ENCODE measurements at places on chromosomes 7 and 10. TPM values are rescaled to one million over a fixed set of nuclear protein-coding genes. Genes with fewer than 3 reads are reported as not detected.

DNA sequence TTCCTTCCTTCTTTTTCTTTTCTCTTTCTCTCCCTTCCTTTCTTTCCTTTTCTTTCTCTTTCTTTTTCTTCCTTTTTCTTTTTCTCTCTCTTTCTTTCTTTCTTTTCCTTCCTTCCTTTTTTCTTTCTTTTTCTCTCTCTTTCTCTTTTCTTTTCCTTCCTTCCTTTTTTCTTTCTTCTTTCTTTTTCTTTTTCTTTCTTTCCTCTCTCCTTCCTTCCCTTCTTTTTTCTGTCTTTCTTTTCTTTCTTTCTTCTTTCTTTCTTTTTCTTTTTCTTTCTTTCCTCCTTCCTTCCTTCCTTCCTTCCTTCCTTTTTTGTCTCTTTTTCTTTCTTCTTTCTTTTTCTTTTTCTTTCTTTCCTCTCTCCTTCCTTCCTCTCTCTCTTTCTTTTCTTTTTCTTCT, 136.8 kb downstream of the PTN start:
- DNase-seq: no peak

DNA sequence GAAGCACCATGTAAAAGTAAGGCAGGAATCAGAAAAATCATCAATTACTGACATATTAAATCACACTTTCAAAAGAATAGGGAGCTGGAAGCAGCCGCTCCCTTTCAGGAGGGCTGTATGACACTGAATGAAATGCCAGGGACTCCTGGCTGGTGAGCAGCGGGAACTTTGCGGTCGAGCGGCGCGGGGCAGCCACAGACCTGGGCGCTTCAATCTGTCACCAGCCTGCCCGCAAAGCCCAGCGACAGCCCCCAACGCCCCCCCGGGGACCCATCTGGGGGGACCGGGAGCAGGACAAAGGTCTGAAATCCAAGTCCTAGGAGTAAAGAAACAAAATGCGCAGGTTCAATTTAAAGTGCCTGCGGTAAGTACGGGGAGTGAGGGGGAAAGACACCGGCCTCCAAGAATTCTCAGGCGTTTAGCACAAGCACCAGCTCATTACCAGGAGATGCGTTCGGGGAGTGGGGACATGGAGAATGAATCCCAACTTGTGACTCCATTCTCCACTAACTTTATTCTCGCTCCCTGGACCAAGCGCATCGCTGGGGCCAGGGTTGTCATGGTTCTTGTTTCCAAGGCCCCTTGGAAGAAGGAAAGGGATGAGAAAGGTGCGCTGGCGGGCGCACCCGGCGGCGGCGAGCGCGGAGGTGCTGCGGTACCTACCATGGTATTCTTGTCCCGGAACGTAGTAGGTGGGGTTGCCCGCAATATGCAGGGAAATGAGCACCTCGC, 824 bp downstream of the RELN start:
- no peak for DNase-seq

- DNase-seq: no peak
These were observed 105.6 kb upstream of the NRBF2 start for GRCh38 chr10:63027531-63027930.

The SFTPA2 gene
- not detected for total RNA-seq

The CASD1 gene
- total RNA-seq: 36.9 TPM

The EXOC4 gene
- total RNA-seq: 61.3 TPM

The CREB5 gene
- total RNA-seq: 6.5 TPM

The IFIT3 gene
- 32.0 TPM for total RNA-seq

Measured in LHCN-M2 (cell line).